ENCODE measurements at places on chromosomes 5 and 9.

DNA sequence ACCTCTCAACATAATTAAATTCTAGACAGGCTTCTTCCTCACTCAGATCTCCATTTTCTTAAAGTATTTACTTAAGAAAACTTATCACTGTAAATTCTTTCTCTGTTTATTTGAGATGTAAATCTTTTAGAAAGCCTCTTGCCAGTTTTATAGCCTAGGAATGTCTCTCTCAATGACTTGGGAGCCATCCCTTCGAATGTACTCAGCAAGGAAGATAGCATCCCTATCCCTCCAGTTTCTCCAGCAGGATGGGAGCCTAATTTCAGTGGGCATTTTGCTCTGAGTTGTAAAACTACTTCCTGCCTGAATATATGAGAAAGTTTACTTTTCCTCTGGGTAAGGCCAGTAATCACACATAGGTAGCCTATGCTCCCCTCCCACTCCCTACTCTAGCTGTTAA lies 558.5 kb upstream of the ARRDC3 start:
- no peak for DNase-seq

DNA sequence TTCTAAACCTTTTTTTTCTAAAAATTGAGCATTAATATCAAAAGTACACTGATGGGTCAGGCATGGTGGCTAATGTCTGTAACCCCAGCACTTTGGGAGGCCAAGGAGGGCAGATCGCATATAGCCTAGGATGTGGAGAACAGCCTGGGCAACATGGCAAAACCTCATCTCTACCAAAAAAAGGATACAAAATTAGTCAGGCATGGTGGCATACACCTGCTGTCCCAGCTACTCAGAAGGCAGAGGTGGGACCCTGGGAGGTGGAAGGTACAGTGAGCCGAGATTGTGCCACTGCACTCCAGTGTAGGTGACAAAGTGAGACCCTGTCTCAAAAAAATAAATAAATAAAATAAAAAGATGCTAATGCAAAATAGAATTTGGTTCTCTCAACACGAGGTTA lies 49.4 kb downstream of the RAPGEF1 start:
- DNase-seq = no peak

GRCh38 chr9:132878695-132879456 lies at the start of gene SPACA9:
Gene SPACA9, plus strand, starts transcription at chr9:132878898. Its CDS starts 5,050 bp downstream, at chr9:132883948.
- DNase-seq = no peak

DNA sequence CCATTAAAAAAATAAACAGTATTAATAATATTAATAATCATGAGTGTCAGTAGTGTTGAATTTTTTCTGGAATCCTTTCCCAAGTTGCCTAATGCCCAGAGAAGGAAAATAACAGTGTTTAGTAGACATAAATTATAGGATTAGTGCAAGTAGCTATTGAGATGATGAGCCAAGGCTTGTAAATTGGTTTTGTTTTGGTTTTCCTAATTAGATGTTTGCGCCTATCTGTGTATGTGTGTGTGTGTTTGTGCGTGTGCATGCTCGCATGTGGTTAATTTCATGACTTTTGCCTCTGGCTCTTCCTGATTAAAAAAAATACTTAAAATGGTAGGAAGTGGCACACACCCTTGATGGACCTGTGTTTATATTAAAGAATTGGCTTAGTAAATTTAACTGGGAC lies 55.4 kb downstream of the FXN start:
- DNase-seq = no peak

DNA sequence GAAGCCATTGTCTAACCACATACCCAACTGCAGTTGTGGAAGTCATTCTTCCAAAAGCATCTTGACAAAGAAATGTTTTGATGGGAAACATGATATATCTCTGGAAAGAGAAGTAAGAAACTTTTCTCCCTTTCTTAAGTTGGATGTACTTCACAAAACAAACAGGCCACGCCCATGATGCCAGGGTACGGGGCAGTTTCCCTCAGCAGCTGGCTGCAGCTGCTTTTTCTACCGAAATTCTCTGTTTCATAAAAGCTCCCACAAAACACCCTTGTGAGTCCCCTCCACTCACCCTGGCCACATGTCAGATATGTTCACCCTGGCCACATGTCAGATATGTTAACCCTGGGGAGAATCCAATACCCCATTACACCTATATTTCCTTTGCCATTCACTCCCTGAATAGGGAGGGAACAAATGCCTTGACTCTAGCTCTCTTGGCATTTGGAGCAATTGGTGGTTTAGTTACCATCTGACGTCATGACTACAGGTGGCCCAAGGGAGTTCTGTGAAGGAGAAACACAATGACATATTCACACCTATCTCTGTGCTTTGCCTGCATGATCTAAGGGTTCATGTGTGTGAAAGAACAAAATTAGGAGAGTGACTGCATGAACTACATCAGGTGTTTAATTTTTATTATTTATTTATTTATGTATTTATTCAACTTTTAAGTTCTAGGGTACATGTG lies 103.0 kb downstream of the AOPEP start:
- DNase-seq = no peak

DNA sequence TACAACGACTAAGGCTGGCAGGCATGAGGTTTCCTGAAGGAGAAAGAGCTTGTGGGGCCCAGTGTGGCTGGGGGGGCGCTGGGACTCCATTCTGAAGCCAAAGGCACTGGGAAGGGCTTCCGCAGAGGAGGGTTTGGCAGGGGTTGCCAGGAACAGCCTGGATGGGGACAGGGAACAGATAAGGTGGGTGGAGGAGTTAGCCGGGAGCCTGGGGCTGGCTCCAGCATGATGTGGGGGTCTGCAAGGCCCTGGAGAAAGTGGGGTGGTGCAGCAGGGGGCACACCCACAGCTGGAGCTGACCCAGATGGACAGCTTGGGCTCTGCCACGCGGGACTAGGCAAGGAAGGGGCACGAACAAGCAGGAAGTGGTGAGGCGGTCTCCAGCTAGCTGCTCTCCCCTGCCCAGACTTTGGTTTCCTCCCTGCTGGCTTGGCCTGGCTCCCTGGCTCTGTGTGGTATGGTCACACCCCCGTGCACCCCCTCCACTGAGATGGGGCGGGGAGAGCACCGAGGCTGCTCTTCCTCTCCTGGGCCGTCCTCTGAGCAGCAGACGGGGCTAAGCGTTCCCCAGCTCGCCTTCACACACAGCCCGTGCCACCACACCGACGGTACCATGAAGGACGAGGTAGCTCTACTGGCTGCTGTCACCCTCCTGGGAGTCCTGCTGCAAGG lies at the start of gene LTC4S:
TSS of gene LTC4S (plus strand) at position 519 of the 672 bp plus-strand sequence. CDS start at position 614, 95 bp downstream.
- peak; percentile 93 for DNase-seq

GRCh38 chr5:35857606-35858205 lies 1.0 kb downstream of the IL7R start:
- DNase-seq = no peak

- DNase-seq = no peak
These were observed 12.1 kb downstream of the RGS14 start for GRCh38 chr5:177369645-177370440.

GRCh38 chr5:85868070-85868469 lies 749.7 kb upstream of the COX7C start:
- DNase-seq = no peak

DNA sequence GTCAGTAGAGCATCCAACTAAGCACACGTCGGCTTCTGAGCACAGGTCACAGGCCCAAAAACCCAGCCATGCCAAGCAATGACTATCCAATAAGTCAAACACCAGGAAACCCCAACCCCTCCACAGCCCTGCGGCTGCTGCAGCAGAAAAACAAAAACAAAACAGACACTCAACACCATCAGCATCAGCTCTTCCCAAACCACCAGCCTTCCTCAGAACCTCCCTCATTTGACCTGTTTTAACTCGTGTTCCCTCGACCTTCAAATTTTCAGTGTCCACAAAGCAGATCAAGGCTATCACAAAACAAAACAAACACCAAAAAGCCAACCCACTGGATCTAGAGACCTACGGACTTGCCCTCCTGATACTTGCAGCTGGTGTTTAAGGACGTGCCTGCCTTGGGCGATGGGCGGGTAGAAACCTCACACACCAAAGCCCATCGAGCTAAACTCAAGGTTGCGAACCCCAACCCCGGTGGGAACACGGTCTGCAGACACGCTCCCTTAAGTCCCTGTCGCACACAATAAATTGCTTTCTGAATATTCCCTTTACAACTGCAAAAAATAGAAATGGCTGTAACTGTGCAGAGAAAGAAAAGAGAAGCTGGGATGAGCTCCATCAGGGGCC lies 247.1 kb upstream of the ANKRD55 start:
- no peak for DNase-seq

DNA sequence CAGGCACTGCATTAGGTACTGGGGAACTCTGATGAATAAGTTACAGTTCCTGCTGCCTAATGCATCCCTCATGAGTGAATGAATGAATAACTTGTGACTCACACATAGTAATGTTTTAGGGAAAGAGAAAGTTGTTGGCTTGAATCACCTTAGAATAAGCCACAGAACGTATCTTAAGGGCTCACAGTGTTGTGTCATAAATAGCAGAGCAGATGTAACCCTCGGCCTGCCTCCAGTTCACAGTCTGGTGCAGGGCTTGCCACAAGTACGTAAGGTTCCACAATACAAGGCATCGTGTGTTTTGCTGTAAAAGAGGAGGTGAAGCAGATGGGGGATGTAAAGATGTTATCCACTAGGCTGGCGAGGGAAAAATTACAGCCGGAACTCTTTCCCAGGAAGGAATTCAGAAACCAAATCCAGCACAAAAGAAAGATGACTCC lies 218.7 kb downstream of the TRPM3 start:
- no peak for DNase-seq

GRCh38 chr5:25150819-25151218 lies 506.0 kb upstream of the CDH10 start:
- DNase-seq = no peak

DNA sequence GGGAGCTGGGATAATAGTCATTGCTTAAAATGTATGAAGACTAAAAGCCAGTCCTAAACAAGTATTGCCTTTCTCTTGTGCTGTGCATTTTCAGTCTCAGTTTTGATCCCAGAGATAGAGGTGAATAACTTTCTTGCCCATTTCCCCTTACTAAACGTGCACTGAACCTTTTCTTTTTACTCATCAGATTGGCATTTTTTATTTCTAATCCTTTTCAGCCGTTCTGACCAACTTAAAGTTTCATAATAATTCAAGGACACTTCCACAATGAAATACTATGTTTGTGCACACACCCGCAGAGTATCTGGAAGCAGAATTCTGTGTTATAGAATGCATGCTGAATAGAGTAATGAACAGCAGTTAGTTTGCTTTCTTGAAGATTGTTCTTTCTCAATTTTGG lies 343.6 kb downstream of the LRRC70 start:
- DNase-seq = no peak

DNA sequence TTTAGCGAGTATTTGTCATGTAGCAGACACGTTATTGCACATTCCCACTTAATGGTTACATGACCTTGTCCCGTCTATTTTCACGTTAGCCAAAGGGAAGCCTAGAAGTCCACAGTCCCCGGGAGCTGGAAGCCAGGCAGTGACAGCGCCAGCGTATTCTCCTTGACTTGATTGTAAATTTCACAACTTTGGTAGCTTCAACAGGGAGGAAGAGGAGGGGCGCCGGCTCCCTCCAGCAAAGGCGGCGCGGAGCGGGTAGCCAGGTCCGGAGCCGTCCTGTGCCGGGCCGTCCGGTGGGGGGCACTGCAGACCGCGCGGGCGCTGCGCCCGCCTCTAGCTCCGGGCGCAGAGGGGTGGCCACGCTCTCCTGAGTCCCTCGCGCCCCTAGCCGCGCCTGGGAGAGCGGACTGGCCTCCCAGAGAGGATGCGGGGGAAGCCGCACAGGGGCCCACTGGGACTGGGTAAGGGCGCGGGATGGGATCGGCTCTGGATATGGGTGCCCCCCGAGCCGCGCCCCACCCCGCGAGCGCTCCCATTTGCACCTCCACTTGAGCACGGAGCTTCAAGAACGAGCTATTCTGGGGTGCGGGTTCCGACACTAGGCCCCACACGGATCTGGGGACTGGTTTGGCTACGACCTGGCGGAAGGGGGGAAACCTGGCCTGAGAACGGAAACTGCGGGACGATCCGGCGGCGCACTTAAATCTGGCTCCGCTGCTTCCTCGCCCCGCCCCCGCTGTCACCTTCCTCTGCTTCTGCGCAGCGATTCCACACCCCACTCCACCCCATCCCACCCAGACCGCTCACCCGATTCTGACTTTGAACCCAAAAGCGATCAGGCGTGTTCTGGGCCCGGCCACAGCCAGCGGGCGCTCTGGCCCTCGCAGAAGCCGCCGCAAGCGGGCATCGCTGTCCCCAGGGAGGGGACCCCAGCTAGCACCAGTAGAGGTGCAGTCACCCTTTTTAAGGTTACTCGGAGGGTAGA lies 23.8 kb downstream of the KLF4 start:
- DNase-seq = no peak

DNA sequence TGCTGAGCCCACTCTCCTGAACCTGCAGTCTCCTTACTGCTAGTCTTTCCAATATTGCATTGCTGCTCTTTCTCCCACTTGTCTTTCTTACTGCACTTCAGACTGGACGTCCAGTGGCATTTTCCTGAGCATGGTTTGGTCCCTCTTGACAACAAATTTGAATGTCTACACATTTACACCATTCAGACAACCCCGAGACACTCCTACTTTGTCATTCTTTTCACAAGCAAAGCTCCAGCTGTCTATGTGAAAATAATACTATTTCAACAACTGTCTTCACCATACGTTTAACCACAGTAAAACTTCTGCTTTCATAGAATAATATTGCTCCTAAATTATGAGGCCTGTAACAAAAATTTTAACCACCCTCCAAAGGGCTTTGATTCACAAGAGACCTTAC lies 10.4 kb upstream of the APTX start:
- DNase-seq = no peak

DNA sequence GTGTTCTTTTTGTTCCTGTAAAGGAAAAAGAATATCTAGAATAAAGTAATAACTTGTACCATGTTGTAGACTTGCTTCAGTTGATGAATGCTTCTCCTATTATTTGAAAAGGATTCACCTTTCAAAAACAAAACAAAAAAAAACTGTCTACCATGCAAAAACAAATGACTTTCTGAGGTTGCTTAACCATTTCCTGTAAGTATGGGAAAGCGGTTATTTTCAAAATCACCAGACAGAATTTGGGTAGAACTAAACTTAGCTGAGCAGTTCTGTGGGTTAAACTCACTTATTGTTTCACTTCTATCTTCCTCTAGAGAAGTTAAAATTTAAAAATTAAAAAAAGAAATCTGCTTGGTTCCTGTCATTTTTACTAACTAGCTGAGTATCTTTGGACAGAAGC lies 25.2 kb downstream of the LNPEP start:
- peak; percentile 42 for DNase-seq

GRCh38 chr5:114070093-114070722 lies 291.7 kb upstream of the KCNN2 start:
- no peak for DNase-seq

DNA sequence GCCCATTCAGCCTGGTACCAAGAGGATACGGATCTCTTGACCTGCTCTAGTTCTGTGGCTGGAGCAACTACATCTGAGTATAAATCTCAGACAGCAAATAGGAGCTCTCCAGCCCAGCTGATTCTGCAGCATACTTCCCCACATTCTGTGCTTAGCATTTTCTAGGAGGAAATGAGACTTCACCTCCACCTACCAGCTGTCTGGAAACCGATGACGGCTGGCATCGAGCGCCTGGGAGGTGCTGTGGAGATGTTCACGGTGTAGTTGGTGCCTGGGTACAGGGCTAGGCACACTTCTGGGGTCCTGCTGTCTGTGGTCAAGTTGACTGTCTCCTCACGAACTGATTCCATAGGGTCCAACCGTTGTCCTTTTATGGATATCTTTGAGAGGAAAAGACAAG lies 63.6 kb downstream of the SUSD1 start:
- no peak for DNase-seq

- DNase-seq = no peak
These were observed 36.9 kb upstream of the LURAP1L start for GRCh38 chr9:12737871-12738270.

All from GF-D8 (cell line).